MG63 (cell line): ENCODE measurements at places on chromosomes 1 and 21.

DNA sequence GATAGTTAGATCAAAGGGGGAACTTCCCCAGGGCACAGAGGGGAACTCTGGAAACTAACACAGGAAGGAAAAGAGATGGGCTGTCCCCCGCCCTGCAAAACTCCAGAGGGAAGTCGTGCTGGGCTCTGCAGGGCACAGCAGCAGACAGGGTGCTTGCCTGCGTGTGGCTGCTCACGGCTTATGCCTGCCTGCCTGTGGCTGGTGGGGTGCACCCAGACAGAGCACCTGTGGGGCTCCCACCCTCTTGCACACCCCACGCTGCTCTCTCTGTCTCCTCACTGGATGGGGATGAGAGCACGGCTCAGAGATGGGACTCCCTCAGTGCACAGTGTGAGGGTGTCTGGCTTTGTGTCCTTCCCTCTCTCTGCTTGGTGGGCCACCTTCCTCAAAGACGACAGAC lies 13.5 kb upstream of the ETV3L start:
- DNase-seq: no peak

- peak; percentile 12 for DNase-seq
Measured at GRCh38 chr1:39250460-39251240, 46.2 kb downstream of the MACF1 start.

- DNase-seq: peak; percentile 70
Measured at GRCh38 chr1:19949016-19949415, 25.6 kb upstream of the PLA2G2E start.

GRCh38 chr1:59308839-59309238 lies 11.9 kb downstream of the FGGY start:
- DNase-seq: no peak

- no peak for DNase-seq
Measured at GRCh38 chr1:19495799-19496526, 10.6 kb upstream of the CAPZB start.

- DNase-seq: no peak
Measured at GRCh38 chr1:214635086-214635485, 32.1 kb downstream of the CENPF start.

GRCh38 chr1:51410568-51411460 lies 80.5 kb upstream of the TTC39A start:
- no peak for DNase-seq

- DNase-seq: no peak
Measured at GRCh38 chr1:2911421-2912178, 109.7 kb upstream of the ACTRT2 start.

DNA sequence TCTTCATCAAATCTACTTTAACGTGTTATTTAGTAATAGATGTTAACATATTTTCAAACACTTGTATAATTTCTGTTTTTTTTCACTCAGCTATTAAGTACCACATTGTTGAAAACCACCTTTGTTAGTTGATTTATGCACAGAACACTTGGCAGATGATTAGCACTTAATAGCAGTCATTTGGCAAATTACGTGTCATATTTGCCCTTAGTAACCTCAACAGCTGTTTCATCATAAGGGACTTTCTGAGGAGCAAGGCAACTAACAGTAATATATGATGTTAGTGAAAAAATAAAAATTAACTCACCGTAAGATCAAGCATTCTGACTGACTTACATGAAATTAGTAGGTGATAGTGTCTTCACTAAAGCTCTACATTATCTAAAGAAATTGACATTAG lies 186.4 kb downstream of the HMCN1 start:
- no peak for DNase-seq

DNA sequence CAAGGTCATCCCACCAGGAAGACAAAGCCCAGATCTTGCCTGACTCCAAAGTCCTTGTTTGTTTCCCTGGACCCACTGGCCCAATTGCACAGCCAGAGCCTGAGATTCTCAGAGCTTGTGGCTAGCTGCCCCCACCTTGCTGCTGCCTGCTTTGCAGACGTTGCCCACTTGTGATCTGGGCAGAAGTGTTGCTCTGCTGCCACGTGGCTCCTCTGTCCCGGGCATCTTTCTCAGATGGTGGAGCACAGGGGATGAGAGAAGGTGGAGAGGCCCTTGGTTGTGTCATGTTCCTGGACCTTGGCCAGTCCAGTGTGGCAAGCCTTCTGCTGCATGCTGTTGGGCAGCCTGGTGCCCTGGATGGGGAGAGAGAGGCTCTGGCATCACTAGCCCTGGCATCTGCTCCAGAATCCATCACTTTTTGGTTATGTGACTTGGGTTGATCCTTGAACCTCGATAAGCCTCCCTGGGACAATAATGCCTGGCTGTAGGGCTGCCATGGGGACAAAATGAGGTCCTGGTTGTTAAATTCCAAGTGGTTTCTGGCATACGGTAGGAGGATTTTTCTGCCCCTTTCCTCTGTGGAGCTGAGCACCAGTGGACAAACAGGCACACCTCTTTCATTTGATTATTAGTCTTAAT lies 1.5 kb upstream of the NR0B2 start:
- DNase-seq: peak; percentile 14

- no peak for DNase-seq
Measured at GRCh38 chr1:54571326-54571725, 23.3 kb downstream of the ACOT11 start.

DNA sequence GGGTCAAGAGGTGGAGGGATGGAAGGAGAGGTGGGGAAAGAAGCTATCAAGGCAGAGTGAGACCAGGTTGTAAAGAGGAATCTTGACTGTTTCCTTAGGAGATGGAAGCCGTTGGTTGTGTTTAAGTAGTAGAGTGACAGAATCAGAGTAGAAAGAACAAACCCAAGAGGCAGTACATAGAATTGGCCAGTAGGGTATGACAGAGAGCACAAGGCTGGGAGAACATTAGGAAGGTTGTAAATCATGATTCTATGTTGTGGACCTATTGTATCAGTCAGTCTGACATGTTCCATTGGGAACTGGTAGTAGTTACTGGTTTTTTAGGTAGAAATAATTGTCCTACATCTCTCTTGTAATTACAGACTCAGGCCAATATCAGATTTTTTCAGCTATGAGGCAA lies 486.9 kb upstream of the USP24 start:
- no peak for DNase-seq

GRCh38 chr21:45973475-45974072 lies 8.0 kb upstream of the COL6A1 start:
- DNase-seq: peak; percentile 93

- no peak for DNase-seq
Measured at GRCh38 chr1:214934045-214934444, 148.5 kb upstream of the KCNK2 start.

DNA sequence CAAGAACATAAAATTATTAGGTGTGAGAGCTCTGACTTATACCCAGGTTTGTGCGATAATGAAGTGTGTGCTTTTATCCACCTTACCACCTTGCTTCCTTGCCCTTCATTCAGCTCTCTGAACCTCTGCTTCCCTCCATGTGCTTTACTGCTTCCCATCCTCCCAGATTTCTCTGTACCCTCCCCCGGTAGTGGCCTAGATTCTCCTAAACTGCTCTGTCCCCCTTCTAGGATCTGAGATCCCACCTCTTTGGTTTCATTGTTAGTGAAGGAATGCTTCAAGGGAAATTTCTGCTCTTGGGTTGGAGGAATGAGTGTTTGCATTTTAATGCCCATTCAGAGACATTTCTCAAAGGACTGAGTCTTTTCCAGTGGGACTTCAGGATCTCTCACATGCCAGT lies 159.5 kb downstream of the ST6GALNAC3 start:
- no peak for DNase-seq

DNA sequence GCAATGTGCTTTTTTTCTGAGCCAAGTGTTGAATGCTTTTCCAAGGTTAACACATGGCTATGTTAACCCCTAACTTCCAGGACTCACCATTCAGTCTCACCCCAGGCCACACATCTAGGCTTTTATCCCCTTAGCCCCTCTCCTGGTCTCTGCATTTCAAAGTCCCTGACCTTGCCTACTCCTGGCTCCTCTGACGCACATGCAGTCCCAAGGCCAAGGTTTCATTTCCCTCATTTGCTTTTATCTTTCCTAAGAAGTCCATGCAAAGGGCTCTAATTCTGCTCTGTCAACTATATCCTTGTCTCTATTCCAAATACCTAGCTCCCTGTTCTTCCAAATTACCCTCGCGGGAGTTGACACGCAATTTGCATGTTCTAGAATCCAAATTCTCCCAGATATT lies 25.4 kb downstream of the SLC30A10 start:
- DNase-seq: no peak

DNA sequence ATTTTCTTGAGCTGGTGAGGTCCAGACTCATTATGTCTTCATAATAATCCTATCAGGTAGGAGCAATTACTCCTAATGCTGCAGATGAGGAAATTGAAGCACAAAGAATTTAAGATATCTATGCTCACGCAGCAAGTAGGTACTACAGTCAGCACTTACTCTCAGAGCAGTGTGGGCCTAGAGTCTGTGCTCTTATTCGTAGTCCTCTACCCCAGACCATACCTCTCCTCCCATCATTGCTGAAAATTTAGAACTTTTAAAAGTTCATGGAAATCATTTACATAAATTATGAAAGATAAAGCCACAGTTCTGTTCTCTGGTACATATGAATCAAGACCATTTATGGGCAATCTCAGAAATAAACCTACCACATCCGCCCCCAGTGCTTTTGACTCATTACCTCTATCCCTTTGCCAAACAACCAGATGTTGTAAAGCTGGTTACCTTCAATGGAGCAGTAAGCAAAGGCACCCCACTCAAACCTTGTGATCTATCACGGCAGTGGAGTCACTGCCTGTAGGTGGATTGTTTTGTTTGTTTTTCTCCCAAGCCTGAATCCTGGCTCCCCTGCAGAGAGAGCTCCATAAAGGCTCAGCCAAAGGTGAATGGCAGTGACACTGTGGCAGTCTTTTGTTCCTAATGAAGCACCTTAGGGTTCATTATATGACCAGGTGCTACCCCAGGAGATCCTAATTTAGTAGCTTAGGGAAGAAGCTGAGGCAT lies 20.9 kb upstream of the MAN1A2 start:
- peak; percentile 57 for DNase-seq
